ENCODE measurements at places on chromosomes 1 and 21.

DNA sequence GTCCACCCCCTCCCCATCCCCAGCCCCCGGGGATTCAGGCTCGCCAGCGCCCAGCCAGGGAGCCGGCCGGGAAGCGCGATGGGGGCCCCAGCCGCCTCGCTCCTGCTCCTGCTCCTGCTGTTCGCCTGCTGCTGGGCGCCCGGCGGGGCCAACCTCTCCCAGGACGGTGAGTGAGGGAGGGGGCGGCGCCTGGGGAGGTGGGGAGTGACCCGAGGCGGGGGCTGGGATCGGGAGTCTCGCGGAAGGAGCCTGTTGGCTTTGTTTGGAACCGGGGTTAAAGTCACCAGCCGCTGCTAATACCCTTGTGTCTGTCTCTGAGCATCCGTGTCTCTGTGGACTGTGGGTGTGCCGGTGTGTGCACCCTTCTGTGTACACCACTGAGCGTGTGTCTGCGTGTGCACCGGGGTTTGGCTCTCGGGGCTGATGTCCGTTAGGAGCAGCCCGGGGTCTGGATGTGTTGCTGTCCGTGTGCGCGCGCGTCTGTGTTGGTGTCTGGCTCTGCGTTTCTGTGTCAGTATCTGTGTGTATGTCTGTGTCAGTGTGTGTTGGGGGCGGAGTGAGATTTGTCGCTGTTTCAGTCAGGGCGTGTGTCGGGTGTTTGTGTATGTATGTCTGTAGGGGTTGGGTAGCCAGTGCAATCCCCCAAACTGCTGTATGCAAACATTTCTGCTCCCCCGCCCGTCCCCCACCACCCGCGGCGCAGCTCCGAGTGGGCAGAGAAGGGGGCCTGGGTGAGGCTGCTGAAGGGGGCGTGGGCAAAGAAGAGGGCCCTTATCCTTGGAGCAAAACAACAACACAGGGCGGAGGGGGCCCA is 480 bp downstream of the CADM3 start:
- DNase-seq = no peak

DNA sequence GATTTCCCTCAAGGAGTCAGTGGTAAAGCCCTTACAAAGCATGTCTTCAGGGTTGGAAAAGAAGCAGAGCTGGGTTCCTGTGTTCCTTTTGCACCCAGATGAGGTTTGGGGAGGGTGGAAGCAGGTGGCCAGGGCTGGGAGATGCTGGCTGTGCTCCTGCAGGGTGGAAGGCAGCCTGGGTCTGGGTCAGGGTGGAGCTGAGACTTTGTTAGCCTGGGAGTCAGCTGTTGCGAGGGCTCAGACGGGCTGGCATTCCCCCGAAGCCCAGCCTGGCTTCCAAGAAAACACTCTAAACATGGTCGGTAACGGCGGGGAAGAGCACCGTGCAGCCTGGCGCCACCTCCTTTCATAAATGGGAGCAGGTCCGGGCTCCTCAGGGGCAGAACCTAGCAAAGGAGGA is 43.7 kb upstream of the EPS8L3 start:
- no peak for DNase-seq

- no peak for DNase-seq
Measured at GRCh38 chr1:184212649-184213314, 161.3 kb downstream of the TSEN15 start.

- DNase-seq = no peak
Measured at GRCh38 chr1:204760350-204760749, 74.8 kb upstream of the LRRN2 start.

- DNase-seq = no peak
Measured at GRCh38 chr1:157584503-157584902, 13.4 kb downstream of the FCRL4 start.

DNA sequence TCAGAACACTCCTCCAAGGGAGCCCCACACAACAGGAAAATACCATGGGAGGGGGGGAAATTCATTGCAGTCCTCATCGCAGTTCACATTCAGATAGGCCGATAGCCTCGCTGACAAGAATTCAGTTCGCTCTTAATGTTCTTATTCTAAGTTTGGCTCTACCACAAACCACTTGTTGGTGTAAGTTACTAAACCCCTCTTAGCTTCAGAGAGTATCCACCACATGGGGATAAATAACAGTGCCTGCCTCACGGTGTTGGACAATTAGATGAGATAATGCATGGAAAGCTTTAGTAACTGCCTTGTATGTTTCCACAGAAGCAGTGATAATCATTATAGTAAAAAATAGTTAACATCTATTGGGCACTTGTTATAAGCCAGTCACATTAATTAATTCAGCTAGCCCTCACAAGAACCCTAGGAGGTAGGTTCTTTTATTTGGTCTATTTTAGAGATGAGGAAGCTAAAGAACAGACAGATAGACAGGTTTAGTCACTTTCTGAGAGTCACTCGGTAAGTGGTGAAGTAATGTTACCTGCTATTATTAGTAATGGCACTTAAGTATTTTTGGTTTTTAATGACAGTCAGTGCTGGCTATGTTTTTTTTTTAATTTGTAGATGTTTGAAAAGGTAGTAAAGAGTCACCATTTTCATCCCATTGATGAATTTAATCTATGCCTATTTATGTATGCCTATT is 10.1 kb downstream of the VAV3 start:
- DNase-seq = no peak

DNA sequence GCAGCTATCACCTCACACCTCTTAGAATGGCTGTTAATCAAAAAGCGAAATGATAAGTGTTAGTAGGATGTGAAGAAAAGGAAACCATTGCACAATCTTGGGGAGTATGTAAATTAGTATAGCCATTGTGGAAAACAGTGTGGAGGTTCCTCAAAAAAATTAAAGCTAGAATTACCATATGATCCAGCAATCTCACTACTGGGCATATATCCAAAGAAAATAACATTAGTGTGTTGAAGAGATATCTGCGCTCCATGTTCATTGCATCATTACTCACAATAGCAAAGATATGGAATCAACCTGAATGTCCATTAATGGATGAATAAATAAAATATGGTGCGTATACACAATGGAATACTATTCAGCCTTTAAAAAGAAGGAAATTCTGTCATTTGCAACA is 68.9 kb downstream of the SNRPE start:
- DNase-seq = no peak

GRCh38 chr1:2874607-2875480 is 73.4 kb upstream of the TTC34 start:
- DNase-seq = no peak

GRCh38 chr21:34617753-34618339 is 2.9 kb upstream of the RCAN1 start:
- DNase-seq = no peak

- DNase-seq = no peak
Measured at GRCh38 chr1:54571803-54572541, 23.9 kb downstream of the ACOT11 start.
